ENCODE measurements at places on chromosomes 7 and 10.

DNA sequence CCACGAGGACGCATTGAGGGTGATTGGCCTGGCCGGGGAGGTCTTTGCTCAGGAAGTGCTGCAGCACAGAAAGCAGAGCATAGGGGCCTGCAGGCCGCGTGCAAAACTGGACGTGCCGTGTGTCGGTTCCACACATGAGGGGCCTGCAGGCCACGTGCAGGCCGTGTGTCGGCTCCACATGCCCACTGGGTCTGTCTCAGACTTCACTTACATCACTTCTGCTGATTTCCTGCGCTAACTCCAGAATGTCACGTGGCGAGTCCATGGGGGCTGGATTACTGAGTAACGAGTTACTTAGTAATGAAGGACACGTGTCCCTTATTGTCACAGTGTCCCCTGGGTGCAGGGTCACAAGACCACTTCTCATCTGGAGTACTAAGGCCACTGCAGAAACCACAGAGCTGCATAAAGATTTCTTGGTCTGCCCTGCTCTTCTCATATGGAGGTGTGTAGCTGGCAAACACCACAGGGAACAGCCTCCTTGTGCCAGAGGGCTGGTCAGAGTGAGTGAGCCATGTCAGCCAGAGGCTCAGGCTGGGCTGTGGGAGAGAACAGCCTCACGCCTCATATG is 60.8 kb downstream of the GDI2 start:
- no peak for DNase-seq

DNA sequence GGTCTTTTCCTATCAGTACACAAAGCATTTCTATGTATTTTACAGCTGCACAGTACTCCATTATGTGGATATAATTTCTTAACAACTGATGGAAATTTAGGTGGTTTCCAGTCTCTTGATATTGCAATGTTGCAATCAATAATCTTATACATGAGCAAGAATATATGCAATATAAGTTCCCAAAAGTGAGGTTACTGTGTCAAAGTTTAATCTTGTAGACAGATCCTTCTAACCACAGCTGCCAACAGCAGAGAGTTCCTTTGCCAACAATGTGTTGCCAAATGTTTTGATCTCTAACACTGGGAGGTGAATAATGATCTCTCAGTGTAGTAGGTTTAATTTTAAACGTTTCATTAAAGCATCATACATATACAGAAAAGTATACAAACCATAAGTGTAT is 54.5 kb downstream of the CUL2 start:
- no peak for DNase-seq

GRCh38 chr7:116271963-116272886 is 61.9 kb downstream of the TES start:
- DNase-seq, result no peak

DNA sequence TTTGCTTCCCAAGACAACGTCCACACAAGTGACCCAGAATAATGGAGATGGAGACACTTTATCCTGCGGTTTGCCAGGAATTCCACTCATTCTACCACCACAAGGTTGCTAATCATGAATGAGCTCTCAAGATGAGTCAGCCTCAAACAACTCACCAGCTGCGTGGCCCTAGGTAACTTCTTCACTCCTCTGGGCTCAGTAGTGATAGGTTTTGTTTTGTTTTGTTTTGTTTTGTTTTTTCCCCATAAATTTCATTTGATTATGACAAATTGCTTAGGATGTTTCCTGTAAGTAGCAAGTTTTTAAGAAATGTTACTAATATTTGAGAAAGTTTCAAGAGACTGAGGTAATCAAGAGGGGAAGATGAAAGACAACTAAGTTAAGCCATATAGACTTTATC is 286.8 kb downstream of the PARD3 start:
- no peak for DNase-seq

GRCh38 chr7:99788554-99788953 is 4.6 kb upstream of the CYP3A4 start:
- DNase-seq, result no peak

DNA sequence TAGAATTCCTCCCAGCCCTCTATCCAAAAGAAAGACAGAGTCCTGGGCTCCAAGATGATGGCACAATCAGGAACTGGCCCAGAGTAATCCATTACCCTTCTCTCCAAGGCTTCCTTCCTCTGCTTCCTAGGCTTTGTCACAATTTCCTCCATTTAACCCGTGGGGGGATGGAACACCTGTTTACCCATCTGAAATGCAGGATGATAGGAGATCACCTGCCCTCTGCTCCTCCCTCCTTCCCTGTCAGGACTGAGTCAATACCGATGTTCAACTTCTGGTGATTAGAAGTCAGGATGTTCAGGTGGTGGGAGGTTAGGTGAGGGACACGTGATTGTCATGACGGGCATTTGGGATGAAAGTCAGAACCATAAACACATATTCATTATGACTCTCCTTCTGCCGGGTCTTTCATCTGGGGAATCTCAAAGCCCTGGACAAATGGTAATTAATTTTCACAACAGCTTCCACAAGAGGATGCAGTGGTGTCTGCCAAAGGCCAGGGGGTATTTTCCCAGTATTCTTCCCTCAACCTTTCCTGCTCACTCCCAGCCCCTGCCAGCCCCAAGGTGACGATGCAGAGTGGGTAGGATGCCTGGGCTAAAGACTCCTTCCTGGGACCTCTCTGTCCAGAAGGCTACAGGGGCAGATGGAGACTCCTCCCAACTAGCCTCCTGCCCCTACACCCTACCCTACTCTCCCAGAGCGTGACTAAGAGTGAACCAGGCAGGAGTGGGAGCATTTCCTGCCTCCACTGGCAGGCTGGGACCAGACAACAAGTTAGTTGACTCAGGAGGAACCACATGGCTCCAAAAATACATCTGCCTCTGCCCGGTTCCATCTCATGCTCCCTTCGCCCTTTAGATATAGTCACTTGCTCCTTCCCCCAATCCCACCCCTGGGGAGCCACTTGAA is 27.9 kb downstream of the DUSP5 start:
- DNase-seq, result no peak

- no peak for DNase-seq
Measured at GRCh38 chr7:110573862-110574528, 516.9 kb upstream of the LRRN3 start.

GRCh38 chr10:118925404-118926071 is 104.0 kb upstream of the NANOS1 start:
- DNase-seq, result no peak

DNA sequence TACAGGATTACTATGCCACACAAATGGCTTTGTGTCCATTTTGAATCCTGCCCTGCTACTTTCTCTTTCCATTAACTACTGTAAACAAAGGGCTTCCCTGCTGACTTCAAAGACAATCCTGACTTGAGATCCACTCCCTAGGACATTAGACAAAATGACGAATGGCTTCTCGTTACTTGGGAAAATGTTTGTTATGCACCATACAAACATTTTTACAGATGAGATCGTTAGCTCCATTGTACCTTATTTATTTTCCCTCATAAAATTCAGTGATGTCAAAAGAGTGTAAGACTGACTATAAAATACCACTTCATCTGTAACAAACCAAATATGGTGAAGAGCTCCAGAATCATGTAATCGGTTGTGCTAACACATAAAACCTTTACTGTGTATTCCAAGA is 121.8 kb downstream of the CD36 start:
- no peak for DNase-seq
